ENCODE measurements at places on chromosomes 11 and 22.
A peak's percentile ranks its signal among the peaks of the same experiment; 100 is the strongest.

- no peak for DNase-seq
Observed at GRCh38 chr22:50698546-50698945, 25.9 kb downstream of the SHANK3 start.

DNA sequence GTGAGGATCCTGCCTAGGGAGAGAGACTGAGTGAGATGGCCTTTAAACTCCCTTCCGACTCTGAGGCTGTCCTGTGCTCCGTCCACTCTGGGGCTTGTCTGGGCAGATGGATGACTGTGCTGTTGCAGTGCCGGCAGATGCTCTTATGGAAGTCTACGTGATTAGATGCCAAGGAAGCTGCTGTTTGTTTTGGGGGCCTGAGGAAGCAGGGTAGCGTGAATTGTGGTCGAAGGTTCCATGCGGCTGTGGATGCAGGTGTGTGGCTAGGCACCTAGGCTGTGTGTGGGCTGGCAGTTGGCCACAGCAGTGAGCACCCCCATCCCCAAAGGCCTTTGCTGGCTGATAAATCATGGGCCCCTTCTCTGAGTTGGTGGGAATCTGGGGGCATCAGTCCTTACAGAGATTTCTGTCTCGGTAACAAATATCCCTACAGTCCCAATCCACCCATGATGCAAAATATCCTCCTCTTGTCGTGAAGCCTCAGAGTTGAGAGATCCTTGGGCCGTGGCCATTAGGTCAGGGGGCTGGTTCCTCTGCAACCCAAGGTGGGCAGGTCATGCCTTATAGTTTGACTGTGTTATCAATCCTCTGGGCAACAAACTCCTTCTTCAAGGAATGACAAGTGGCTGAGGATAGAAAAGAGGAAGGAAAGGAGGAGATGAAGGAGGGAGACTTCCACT, 31.2 kb downstream of the AMPD3 start:
- DNase-seq = no peak

- no peak for DNase-seq
Observed at GRCh38 chr11:20310596-20311394, 52.7 kb upstream of the HTATIP2 start.

- DNase-seq = no peak
Observed at GRCh38 chr11:44593251-44593650, 27.8 kb downstream of the CD82 start.

DNA sequence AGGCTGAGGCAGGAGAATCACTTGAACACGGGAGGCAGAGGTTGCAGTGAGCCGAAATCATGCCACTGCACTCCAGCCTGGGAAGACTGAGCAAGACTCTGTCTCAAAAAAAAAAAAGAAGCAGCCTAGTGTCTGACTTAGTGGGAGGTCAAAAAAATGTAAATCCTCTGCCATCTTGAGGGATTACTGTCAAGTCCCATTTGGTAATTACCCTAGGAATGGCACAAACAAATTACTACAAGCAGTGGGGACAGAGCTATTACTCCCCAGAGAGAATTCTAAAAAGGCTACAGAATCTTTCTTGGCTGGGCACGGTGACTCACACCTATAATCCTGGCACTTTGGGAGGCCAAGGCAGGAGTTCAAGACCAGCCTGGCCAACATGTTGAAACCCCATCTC, 3.8 kb downstream of the SERPING1 start:
- DNase-seq = no peak

DNA sequence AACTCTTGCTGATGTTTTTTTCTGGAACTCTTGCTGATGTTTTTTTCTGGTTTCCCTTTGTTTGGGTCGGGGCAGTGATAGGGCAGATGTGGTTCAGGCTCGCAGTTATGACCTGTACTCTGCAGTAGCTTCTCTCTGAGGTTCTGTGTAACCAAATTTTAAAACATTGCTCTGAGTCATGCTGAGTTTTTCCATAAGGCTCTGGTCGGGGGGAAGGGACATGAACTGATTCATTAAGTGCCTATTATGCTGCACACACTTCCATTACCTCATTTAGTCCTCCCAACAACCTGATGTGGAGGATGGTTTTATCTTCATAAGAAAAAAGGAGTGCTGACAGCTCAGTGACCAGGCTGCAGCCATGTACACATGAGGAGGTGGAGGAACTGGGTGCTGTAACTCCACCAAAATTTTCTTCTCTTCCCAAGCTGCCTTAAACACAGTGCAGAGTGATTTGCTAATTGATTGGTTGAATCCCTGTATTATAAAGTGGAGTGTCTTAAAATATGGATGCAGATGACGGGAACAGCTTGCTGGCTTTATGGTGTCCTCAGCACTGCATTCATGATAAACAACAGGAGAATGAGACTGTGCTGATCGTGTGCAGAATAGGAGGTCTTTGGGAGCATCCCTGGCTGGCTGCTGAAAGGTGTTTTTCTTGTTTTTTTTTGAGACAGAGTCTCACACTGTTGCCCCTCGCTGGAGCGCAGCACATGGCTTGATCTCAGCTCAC, 19.1 kb downstream of the TNRC6B start:
- no peak for DNase-seq

DNA sequence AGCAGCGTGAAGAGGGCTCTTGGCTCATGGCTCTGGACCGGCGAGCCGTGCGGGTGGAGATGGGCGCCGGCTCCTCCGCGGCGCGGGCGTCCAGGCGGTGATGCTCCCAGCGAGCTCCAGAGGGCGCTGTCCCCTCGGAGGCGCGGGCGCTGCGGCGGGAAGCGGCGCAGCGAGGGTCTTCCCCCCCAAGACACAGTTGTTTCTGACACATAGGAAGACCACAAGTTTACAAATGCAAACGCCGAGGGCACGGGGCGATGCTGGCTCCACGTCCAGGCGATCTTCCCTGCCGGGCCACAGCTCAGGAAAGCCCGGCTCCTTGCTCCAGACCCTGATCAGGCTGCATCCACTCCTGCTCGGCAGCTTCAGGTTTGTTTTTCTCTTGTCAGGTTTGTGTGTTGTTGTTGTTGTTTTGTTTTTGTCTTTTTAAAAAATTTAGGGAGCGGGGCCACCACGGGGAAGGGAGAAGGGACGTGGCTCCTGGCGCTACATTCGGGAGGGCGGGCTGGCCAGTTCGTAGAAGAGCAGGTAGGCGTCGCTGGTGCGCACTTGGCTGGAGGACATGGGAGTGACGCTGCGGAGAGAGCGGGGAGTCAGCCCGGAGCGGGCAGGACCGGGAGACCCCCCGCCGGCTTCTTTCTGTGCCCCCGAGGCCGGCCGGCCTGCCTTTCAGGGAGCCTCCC, 10.0 kb upstream of the MFRP start:
- DNase-seq = peak; percentile 84

GRCh38 chr11:122423273-122423672, 232.2 kb upstream of the UBASH3B start:
- no peak for DNase-seq

DNA sequence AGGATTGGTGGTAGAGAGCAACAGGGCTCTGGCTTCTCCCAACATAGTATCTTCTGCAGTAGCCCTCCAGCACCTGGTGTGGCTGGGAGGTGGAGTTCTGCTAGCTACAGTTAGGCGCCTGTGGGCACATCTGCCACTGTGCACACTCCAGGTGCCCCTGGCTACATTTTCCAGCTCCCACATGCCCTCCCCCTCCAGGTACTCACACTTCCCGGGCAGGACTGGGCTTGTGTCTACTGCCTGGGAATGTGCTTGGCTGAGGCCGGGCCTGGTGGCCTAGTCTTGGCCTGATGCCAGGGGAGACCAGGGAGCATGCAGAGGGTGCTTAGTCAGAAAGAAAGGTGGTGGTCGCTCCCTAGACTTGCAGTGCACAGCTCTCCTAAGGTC, 15.8 kb downstream of the PHLDB1 start:
- no peak for DNase-seq

- no peak for DNase-seq
Observed at GRCh38 chr11:62472063-62472884, 53.4 kb downstream of the SCGB1A1 start.

DNA sequence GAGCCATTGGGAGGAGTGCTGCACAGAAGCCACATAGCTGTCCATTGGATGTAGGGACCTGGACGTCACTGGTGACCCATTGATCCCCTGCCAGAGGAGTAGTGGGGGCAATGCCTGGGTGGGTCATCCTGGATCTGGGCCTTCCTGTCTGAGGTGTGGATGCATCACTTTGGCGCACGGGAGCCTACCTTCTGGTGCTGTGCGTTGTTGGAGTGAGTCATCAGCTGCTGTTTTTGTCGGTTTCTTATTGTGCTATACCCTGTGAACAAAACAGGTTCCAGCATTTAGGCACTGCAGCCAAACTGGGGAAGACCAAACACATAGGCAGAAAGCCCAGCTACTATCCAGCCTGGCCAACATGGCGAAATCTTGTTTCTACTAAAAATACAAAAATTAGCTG, 3.2 kb downstream of the TAF6L start:
- DNase-seq = no peak

GRCh38 chr11:120001178-120002090, 136.5 kb downstream of the TRIM29 start:
- no peak for DNase-seq

DNA sequence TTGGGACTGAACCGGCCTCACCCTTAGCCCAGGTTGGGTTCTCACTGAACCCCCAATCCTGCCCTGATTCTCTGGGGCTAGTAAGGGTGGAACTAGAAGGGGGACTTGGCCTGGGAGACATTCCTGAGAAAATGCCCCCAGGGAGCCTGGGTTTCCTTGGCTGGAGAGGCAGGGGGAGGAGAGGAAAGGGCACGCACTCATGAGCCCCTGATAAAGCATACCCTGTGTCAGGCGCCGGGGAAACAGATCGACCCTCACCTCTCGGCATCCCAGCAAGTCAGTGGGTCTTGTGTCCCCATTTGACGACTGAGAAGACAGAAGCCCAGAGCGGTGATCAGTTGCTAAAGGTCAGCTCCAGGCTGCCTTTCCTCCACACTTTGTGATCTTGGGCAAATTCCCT, 47.7 kb upstream of the RTL6 start:
- DNase-seq = no peak

GRCh38 chr22:42905702-42906183, 48.7 kb upstream of the ARFGAP3 start:
- DNase-seq = peak; percentile 62

DNA sequence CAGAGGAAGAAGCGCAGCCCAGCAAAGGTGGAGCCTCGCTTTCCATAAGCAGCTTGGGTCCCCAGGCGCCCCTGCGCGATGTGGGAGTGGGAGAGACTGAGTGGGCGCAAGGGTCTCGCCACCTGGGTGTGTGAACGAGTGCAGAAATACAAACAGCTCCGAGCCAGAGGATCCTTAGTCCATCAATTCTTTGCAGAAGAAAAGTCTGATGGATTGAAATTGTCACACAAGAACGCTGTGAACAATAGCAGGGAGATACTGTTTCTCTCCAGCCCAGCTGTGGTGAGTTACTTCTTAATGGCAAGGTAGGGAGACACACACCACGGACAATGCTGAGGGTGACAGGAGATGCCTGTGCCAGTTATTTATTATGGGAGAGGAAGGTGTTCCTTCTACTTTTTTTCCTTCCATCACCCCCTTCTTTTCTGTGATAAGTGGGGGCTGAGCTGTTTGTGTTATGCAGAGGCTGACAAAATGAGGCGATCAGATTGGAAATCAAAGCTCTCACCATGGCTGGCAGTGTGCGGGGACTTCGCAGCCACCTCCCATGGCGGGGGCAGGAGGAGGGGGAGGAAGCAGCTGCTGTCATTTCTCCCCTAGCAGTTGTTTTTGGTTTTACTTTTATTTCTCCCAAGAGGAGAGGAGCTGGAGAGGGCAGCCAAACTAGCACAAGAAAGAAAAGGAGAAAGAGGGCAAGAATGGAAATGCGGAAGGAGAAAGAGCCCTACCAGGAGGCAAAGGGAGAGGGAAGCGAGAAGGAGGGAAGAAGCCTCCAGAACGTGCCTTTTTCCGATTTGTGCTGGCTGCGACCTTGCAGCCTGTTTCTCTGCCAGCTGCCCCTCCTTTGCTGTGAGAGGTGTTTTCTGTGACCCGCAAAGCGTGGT, 755.8 kb downstream of the NTM start:
- no peak for DNase-seq

DNA sequence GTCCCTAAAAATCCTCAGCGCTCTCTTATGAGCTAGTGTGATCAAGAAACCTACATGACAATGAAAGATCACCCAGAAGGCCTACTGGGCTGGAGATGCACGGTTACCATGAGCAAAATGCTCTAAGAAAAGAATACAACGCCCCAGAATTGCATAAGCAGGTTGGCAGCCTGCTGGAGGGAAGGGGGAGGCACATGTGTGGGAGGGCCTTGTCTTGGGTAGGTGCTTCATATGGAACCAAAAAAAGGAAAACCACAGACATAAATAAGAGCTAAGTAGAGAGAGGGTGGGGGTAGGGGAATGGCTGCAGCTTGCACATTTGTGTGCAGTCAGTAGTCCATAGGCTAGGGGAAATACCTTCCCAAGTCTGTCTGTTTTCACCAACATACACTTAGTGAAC, 2.8 kb downstream of the SIAE start:
- no peak for DNase-seq

GRCh38 chr11:115766561-115766960, 262.3 kb upstream of the CADM1 start:
- no peak for DNase-seq

DNA sequence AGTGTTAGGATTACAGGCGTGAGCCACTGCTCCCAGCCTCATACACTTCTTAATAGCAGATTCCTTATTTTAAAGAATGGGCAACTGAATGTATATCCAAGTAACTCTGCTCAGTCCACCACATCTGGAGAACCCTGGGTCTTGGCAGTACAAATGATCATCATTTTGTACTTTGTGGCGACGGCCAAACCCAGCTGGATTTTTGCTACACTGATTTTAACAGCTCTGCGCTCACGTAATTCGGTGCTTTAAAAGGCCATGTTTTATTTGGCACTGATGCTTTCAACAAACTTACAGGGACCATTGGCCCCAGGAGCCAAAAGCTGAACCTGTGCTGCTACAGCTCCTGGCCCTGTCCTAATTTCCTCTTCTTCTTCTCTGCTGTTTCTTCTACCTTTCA, 60.8 kb upstream of the PDE3B start:
- DNase-seq = no peak

DNA sequence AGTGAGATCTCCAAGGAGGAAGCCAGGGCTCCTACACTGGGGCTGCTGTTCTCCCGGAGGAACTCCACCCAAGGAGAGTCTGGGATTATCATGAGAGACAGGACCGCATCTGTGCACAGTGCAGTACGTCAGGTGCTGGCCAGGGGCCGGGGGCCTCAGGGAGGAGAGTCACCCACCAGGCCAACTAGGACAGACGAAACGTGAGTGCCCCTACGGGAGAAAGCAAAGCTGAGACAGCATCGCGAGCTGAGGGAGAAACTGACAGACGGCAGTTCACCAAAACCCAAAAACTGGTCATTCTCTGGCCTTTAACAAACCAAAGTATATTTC, 273.4 kb downstream of the BRD1 start:
- no peak for DNase-seq
